ENCODE measurements at places on chromosomes 1 and 21. TPM values are rescaled to one million over a fixed set of nuclear protein-coding genes. Genes with fewer than 3 reads are reported as not detected.

The LCE1D gene
- not detected for polyA plus RNA-seq

The CD34 gene
- 27.9 TPM for polyA plus RNA-seq

The SPRR5 gene
- not detected for polyA plus RNA-seq

The SPATA45 gene
- 1.1 TPM for polyA plus RNA-seq

The KRTAP21-2 gene
- polyA plus RNA-seq, result not detected

The PPM1J gene
- polyA plus RNA-seq, result 6.1 TPM

The CNST gene
- 23.5 TPM for polyA plus RNA-seq

The NPR1 gene
- polyA plus RNA-seq, result 3.2 TPM

The OR2M3 gene
- polyA plus RNA-seq, result 0.05 TPM

The CYYR1 gene
- polyA plus RNA-seq, result 11.4 TPM

The OR2T29 gene
- polyA plus RNA-seq, result not detected

The FAM177B gene
- polyA plus RNA-seq, result 0.08 TPM

The HHAT gene
- polyA plus RNA-seq, result 5.2 TPM

The MLLT11 gene
- 182 TPM for polyA plus RNA-seq

The GJA9 gene
- 0.16 TPM for polyA plus RNA-seq

The PCSK9 gene
- polyA plus RNA-seq, result 1.3 TPM

The FMO1 gene
- 3.0 TPM for polyA plus RNA-seq

The ROR1 gene
- polyA plus RNA-seq, result 4.0 TPM

The MTARC2 gene
- polyA plus RNA-seq, result 26.4 TPM

The WNT3A gene
- polyA plus RNA-seq, result not detected
